ENCODE measurements at places on chromosomes 1 and 21.

GRCh38 chr21:24852610-24853195 is 754.6 kb downstream of the MRPL39 start:
- DNase-seq, result no peak

GRCh38 chr1:77134359-77134758 is 84.9 kb downstream of the PIGK start:
- no peak for DNase-seq

GRCh38 chr1:178092878-178093493 is 918 bp upstream of the RASAL2 start:
- no peak for DNase-seq

- no peak for DNase-seq
Measured at GRCh38 chr1:233114159-233114558, 163.7 kb downstream of the NTPCR start.

GRCh38 chr1:66269222-66269621 is 264.7 kb upstream of the SGIP1 start:
- no peak for DNase-seq

- no peak for DNase-seq
Measured at GRCh38 chr1:234265861-234266260, 107.4 kb upstream of the COA6 start.

GRCh38 chr1:40132383-40133311 is 28.5 kb upstream of the RLF start:
- DNase-seq, result peak; percentile 1

Measured in globus pallidus (tissue), 1 donor.